ENCODE measurements at places on chromosomes 1 and 21.

GRCh38 chr1:23784846-23785245 is 6.1 kb upstream of the LYPLA2 start:
- no peak for DNase-seq

DNA sequence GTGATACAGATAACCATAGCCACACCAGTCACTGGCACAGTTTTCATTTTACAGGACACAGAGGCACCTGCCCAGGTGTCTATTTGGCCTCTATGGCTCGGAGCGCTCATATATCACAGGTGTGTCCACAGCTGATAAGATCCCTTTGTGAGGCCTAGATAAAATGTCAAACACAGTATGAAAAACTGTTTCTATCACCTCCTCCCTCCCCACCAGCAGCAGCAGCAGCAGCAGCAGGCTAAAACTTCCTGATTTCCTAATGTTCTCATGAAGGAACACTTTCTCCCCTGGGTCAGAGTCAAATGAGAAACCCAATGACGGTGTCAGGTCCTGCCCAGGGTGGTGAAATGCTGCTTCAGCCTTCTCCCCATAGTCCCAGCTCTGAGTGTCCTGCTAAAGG is 24.4 kb downstream of the ELAPOR1 start:
- DNase-seq, result no peak

DNA sequence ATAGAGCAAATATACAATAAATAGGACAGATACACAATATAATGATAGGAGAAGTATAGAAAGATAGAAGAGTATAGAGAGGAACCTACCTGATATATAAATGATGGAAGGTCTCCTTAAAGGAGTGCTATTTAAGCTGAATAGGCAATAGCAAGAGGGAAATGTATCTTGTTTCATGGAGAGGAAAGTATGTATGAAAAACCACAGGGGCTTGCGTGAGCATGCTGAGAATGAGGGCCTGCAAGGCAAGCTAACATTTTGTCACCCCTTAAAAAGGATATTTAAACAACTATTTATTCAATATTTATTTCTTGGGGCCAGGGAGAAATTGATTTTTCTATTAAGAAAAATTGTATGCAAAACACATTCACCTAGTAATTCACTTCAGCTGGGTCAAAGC is 150.9 kb upstream of the ZRANB2 start:
- no peak for DNase-seq

- no peak for DNase-seq
Measured at GRCh38 chr1:201732351-201732750, 96.6 kb upstream of the IPO9 start.

- DNase-seq, result no peak
Measured at GRCh38 chr1:165686121-165686970, 12.0 kb downstream of the ALDH9A1 start.

DNA sequence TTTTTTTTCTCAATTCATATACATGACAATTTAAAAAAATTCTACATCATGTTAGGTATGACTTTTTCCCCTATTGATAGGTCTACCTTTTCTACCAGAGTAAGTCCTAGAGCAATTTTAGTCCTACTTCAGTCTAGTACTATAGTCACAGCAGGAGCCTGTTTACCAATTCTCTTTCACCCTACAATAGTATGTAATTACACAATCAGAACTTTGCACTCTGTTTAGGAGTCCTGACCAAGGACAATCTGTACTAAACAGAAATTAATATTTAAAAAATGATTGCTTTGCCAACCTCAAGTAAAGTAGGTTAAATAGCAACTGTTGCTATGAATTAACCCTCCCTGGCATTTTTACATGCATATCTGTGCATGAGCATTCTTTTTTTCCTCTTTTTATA is 810 bp upstream of the CYP4A11 start:
- no peak for DNase-seq

DNA sequence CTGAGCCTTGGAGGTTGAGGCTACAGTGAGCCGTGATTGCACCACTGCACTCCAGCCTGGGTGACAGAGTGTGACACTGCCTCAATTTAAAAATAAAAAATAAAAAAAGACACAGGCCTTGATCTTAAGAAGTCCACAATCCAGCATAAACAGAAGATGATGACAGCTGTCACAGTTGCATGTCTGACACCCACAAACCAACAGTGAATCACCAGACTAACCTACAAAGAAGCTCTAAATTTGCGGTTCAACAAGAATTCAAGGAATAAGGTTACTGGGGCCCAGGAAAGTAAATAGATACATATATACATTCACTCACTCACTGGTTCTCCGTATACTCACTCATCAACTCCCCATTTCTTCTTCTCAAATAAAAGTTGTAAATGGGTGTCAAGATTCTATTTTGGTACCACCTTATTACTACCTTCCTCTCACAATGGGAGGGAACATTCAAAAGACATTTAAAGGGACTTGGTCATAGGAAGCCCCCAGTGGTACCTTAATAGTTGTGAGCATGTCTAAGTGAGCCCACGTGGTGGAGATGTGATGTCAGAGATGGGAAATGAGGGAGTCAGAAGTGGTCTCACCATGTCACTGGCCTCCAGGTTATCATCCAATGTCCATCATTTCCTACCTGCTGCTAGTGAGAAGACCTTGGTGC is 66.9 kb upstream of the PRDX6 start:
- DNase-seq, result no peak

DNA sequence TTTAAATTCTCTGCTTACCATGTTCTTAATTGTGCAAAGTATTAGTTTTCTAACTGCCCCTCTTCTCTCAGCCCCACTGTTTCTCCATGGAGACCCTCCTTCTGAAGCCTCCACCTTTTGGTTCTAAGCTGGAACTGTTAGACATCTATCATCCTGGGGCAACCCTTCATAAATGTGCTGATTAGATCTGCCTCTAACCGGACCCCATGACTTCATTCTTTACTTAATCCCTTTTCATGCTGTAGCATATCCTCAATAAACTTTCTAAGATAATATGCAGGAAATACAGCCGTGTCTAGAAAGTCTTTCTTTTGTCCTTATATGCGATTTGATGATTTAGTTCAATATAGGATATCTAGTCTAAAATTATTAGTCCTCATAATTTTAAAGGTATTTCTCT is 1020.1 kb downstream of the ADGRL2 start:
- no peak for DNase-seq

DNA sequence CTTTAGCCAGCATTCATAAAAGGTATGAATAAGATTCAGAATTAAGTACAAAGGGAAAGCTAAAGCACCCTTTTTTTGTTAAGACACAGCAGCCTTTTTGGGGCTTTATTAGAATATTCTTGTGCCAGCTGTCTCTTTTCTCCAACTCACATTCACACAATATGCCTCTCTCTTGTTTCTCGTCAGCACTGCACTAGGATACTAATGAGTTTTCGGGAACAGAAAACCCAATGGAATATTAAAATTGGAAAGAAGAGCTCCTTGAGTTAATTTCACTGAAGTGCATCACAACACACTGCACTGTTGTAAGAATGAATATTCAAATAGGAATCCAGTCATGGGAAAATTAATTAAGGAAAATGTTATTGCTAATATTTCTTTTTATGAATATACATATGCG is 410.4 kb upstream of the BEND5 start:
- no peak for DNase-seq

DNA sequence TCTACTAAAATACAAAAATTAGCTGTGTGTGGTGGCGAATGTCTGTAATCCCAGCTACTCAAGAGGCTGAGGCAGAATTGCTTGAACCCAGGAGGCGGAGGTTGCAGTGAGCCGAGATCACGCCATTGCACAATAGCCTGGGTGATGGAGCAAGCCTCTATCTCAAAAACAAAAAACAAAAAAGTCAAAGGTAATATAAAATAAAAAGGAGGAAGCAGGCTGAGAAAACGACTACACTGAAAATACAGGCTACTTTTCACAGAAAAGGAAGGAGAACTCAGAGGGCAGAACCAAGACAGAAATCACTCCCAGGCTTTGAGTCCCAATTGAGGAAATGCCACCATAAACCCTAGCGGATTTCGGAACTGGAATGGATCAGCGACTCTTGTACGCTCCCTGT is 5.9 kb upstream of the A3GALT2 start:
- DNase-seq, result no peak

GRCh38 chr1:154863315-154864174 is 6.5 kb downstream of the KCNN3 start:
- peak; percentile 25 for DNase-seq

DNA sequence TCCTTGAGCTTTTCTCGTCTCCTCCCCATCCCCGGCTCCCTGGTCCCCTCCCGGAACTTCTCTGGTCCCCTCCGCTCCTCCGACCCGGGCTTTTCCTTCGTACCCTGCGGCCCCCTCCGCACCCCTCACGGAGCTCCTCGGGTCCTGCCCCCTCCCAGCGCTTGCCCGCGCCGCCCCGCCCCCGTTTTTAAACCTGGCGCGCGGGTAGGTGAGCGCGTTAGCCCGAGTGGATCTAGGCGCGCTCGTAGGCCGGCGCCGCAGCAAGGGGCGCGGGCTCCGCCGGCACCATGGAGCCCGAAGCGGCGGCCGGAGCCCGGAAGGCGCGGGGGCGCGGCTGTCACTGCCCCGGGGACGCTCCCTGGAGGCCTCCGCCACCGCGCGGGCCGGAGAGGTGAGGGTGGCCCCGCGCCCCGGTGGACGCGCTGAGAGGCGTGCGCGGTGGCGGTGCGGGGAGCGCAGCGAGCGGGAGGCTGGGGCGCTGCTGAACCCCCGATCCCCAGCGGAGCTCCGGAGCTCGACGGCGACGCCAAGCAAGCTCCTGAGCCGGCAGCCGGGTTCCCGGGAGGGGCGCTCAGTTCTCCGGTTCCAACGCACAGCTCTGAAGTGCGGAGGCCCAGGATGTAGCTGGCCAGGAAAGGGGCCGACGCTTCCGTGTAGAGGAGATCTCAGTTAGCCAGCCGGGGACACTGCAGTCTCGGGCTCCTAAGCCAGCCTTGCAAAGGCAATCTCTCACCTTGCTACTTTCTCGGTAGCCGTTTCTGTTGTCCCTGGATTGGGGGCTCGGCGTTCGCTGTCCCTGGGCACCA is at the start of gene RIPPLY3:
Gene RIPPLY3, plus strand, starts transcription at position 217 of the 806 bp plus-strand sequence. Its CDS starts 71 bp downstream, at position 288.
- no peak for DNase-seq

- no peak for DNase-seq
Measured at GRCh38 chr21:41196993-41197392, 29.0 kb downstream of the BACE2 start.

DNA sequence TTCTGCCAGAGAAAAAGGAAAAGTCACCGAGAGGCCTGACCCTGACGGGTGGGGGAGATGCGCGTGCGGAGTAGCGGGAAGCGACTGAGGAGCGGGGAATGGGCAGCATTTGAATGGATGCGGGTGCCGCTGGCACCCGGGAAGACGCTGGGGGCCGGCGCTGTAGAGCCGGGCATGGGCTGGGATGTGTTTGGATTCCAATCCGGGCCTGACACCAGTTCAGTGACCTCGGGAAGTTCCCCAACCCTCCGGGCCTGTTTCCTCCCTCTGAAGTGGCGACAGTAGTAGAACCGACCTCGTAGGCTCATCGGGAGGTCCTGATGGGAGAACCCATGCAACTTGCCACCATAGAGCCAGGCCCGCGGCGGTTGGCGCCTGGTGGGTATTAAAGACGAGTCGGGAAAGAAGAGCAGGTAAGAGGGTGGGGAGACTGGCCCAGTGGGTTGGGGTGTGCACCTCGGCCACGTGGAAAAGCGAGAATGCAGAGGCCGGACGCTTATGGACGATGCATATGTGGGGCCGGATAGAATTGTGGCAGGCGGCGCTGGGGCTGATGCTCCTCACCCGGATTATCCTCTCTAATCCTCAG is 642 bp upstream of the SLC16A1 start:
- peak; percentile 36 for DNase-seq

DNA sequence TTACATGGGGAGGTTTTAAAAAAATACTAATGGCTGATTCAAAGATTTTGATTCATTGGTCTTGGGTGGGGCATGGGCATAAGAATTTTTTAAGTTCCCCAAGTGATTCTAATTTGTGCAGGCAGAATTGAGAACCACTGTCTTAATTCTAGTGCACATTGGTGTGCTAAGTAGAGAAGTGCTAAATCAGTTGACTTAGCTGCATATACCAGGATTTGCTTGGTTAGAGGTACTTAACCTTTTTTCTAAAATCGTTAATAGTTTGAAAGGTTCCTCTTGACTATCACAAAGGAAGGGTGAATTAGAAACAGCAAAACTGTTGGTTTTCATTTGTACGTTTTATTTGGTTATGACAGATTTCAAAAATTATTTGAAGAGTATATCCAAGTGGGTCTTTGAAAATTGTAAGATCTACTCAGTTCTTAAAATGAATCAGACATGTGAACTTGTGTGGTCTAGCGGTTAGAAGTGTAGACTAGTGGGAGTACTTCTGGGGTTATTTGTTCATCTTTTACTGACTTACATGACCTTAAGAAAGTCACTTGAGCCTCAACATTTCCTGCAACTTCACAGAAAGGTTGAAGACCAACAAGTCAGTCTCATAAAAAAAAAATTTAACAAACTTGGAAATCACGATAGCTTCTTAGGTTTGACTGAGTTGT is 66.7 kb downstream of the RPAP2 start:
- no peak for DNase-seq

DNA sequence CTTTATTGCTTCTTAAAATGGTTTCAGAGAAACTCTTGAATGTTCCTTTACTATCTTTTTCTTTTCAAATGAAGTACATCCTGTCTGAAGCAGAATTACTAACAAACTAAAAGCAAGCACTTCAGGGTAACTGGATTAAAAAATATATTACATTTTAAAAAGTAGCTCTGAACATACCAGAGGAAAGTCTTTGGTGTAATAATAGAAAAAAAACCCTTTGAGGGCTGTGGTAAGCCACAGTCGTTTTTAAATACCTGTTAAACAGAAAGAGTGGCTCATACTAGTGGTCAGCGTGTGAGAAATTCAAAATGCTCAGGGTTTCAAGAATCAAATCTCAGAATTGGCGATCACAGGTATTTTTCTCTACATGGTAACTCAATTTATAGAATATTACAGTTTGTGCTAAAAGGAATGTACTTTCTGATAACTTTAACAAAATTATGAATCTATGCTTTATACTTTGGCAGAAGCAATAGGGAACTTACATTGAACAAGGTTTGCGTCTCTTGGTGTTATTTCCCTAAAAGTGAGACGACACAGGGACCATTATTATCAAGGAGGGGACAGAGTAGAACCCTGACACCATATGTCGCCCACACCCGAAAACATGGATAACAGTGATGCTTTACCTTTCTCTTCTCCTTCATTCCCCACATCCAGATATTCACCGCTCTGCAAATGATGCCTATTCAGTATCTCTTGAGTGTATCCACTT is 97.0 kb upstream of the DPH5 start:
- no peak for DNase-seq

All from activated CD4-positive, alpha-beta T cell treated with anti-CD3 and anti-CD28 coated beads, Interleukin-2, amount 50 U/mL, for 4 hours (primary cell).